ENCODE measurements at places on chromosomes 5 and 9. TPM values are rescaled to one million over a fixed set of nuclear protein-coding genes. Genes with fewer than 3 reads are reported as not detected.

NMUR2 gene
- 0.24 TPM for total RNA-seq

SPINK7 gene
- not detected for total RNA-seq

LCN2 gene
- total RNA-seq = 1.8 TPM

PCDHB7 gene
- under 0.01 TPM for total RNA-seq

DOLPP1 gene
- total RNA-seq = 15.9 TPM

SHISAL2B gene
- total RNA-seq = not detected

SPATA31C1 gene
- not detected for total RNA-seq

PCDHB9 gene
- total RNA-seq = 0.08 TPM

C9orf153 gene
- not detected for total RNA-seq

Measured in epithelial cell of alveolus of lung (primary cell).